ENCODE measurements at places on chromosomes 16 and 17.

DNA sequence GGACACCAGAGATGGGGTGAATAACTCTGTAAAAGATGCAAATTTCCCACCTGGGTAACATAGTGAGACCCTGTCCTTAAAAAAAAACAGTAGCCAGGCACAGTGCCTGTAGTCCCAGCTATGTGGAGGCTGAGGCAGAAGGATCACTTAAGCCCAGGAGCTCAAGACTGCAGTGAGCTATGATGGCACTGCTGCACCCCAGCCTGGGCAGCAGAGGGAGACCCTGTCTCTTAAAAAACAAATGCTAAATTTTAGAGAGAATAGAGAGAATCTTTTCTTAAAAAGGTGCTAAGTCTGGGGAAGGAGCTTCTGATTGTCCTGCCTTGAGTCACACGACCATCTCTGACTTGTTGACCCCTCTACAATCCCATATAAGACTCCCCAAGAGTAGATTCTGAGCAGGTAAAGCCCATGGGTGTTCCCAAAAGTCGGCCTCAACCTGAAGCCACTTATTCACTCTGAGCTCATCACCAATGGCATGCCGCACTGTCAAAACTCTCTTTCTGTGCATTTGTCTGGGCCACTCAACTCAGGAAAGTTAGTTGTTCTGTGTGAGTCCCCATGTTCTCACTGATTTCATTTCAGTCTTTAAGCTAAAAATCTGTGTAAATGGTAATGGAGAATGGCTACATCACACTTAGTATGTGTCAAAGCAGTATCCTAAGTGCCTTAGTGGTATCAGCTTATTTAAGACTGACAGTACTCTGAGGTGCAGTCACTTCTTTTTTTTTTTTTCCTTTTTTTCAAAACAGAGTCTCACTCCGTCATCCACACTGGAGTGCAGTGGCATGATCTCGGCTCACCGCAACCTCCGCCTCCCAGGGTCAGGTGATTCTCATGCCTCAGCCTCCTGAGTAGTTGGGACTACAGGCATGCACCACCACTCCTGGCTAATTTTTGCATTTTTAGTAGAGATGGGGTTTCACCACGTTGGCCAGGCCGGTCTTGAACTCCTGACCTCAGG lies 41.6 kb downstream of the PRKCB start:
- peak; percentile 29 for DNase-seq

DNA sequence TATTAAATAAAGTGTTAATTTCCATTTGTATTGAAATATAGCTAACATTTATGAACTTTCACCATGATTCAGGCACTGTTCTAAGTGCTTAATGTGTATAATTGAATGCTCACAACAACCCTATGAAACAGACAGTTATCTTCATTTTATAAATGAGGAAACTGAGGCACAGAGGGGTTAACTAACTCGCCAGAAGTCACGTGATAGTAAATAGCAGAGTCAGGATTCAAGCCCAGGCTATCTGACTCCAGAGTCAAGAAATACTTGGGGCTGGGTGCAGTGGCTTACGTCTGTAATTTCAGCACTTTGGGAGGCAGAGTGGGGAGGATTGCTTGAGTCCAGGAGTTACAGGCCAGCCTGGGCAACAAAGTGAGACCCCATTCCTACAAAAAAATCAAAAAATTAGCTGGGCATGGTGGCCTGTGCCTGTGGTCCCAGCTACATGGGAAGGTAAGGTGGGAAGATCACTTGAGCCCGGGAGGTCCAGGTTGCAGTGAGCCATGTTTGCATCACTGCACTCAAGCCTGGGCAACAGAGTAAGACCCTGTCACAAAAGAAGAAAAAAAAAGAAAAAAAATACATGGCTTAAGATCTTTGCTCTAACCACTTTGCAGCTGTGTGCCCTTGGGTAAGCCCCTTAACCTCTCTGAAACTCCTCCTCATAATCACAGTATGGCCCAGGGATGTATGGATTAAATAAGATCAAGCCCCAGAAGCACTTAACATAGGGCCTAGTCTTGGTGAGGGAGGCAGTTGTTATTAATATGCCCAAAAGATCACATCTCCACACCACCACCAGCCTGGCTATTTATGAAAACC lies 29.0 kb downstream of the WSB1 start:
- no peak for DNase-seq

DNA sequence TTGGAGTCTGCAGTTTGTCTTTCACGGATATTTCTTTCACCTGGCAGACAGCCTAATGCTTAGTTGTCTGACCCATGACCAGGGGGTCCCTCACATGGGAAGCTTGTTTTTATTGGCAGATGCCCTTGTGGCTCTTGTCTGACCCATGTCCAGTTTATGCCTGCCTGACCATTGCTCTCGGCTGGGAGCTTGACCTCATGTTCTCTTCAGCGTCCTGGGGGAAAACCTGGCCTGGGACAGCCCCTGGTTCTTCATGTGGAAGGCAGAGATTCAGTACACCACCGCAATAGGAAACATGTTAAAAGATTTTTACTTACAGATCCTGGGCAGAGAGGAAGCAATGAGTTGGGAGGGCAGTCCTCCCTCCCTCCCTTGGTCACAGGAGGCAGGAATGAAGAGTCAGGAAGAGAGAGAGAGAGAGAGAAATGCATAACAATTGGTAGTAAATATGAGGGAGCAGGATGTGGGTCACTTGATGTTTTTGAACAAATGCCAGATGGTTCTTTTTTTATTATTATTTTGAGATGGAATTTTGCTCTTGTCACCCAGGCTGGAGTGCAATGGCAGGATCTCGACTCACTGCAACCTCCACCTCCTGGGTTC lies 302.7 kb upstream of the MYOCD start:
- DNase-seq, result no peak

GRCh38 chr17:70677783-70678647 lies 508.7 kb downstream of the KCNJ2 start:
- no peak for DNase-seq

DNA sequence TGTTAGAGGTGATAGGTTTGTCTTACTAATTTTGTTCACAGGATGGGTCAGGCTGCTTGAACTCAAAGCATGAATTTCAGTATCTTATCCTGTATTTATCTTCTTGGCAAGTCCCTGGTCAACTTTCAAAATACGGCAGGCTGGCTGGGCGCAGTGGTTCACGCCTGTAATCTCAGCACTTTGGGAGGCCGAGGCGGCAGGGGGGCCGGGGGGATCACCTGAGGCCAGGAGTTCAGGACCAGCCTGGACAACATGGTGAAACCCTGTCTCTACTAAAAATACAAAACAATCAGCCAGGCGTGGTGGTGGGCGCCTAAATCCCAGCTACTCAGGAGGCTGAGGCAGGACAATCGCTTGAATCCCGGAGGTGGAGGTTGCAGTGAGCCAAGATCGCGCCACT lies 25.0 kb upstream of the RSL1D1 start:
- no peak for DNase-seq

GRCh38 chr16:68401871-68402747 lies 46.2 kb downstream of the SMPD3 start:
- DNase-seq, result no peak

DNA sequence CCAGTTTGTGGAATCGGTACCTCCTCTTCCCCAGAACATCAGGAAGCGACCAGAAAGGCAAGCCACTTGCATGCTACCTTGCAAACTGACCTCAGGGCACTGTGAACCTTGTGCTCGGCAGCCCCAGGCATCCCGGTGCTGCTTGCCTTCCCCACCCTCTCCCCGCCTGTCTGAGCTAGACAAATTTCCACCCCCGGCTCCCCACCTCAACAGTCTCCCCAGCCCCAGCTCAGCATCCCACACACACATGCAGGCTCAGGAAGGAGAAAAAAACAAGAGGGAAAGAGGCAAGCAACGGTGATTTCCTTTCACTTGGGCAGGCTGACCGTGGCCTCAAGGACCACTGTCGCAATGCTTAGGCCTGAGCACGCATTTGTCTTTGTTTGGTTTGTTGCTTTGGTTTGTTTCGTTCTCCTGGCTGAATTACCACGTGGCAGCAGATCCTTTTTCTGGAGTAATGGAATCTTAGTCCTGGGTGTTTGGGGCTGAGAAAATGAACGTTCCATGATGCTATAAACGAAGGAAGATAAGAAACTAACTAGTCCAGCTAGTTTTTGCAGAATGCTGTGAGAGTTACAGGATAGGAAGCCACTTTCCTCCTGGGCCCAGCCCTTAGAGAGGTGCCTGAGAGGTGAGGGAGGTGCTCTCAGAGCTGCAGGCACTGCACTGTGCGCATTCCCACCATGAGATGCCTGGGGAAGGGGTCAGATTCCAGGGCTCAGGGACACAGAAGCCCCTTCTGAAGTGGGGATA lies 27.9 kb downstream of the SDK2 start:
- DNase-seq, result no peak

DNA sequence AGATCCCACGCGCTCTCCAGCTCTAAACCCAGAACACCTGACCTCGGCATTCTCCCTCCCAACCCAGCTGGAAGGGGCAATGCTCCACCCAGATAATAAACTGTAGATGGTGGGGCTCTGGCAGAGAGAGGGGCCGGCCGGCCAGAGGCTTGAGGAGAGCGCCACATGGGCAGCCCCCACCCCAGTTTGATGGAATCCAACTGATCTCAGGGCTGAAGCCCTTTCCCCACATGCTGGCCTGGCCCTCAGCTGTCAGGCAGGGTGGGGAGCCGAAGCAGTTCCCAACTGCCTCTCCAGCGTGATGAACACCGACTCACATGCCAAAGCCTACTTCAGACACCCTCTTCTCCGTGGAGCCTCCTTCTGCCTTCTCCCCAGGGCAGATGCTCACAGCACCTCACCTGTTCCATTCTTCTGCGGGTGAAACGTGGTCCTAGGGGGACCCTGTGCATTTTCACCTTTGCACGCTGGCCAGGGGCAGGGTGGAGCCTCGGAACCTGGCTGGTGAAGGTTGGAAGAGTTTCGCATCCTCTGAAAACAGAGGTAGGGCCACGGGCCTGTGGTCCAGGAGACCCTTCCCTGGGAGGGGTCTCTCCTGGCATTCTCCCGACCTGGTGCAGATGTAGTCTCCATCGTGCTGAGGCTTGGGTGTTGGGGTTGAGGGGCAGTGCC lies 65.7 kb upstream of the ZNF469 start:
- DNase-seq, result no peak

- no peak for DNase-seq
These were observed 210.0 kb upstream of the DYNLRB2 start for GRCh38 chr16:80330803-80331202.

DNA sequence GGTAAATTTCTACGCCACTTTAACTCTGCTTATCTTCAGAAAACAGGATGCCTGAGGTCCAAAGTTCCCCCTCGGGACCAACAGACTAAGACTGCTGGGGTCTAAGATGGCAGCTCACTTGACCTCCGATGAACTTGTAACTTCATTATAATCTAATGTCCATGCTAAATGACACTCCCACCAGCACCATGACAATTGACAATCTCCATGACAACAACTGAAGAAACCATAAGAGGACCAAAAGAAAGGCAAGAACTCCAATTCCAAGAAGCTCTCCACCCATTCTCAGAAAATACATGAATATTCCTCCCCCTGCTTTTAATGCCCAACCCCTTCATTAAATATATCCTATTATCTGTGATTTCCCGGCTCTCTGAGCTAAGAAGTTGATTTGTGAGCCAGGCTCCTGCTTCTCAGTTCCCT lies 7.5 kb downstream of the CCL4 start:
- DNase-seq, result no peak

DNA sequence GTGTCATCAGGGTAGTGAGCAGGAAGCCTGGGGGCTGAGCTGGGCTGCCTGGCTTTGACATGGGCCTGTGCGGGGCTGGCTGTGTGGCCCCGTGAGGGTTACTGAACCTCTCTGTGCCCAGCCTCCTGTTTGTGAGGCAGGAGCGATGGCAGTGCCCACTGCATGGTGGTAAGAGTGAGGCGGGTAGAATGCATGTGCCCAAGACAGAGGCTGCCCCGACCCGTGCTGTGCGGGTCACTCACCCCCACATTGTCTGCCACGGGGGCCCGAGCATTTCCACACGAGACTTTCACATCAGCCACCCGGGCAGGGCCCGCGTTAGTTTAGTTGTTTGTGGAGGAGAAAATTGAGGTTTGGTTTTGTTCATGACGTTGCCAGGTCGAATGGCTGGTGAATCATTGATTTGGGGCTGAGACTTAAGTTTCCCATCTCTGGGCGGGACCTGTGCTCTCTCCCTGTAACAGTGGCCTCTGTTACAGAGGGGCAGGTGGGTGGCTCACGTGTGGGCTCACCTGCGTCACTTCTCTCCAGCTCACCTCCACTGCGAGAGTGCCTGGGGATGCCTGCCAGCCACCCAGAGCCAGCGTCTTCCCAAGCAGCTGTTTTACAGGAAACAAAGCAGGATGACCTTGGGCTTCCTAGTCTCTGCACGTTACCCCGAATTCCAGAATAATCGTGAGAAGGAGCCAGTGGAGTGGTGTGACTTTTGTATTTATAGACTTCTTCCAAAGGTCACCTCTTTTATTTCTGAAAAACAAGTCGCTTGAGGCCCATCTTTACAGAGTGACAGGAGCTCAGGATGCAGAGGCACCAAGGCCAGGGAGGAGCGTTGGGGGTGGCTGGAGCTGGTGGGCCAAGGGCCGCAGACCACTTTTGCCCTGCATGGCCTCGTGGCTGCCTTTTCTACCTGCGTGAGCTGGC lies 150.6 kb downstream of the RPTOR start:
- DNase-seq, result no peak

DNA sequence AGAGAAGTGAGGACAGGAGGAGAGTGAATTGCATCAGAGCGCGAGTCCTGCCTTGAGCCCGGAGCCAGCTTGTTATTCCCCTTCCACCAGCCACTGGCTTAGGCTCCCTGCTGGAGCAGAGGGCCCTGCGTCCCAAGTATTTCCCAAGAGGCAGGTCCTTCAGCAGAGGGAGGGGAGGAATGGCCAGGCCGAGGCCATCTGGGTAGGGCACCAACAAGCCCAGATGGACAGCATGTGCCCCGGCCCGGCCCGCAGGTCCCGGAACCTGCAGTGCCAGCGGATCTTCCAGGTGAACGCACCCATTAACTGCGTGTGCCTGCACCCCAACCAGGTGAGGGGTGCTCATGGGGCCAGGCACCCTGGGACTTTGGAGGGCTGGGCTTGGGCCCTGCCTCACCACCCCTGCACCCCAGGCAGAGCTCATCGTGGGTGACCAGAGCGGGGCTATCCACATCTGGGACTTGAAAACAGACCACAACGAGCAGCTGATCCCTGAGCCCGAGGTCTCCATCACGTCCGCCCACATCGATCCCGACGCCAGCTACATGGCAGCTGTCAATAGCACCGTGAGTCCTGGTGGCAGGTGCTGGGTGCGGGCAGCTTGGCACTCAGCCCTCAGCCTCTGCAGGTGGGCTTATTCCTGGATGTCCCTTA lies 1.7 kb downstream of the MLST8 start:
- DNase-seq, result no peak

DNA sequence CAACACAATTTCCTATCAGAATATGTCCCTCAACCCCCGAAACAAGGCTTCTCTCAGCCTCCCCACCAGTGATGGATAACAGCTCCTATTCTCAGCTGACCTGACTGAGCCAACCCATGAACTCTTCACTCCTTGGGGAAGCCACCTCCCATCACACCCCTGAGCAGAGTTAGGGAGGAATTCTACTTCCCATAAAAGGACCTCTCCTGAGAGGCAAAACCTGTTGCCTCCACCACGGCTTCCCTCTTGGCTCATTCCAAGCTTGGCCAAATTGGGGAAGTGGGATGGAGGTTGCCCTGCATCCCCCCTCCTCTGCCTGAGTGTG lies 5.7 kb upstream of the RASL10B start:
- DNase-seq, result no peak

GRCh38 chr17:48973806-48974205 lies 5.4 kb upstream of the GIP start:
- DNase-seq, result no peak

All from CD4-positive, alpha-beta T cell treated with Interleukin-21 for 1 hour (primary cell).